ENCODE measurements at places on chromosomes 16 and 17. TPM values are rescaled to one million over a fixed set of nuclear protein-coding genes. Genes with fewer than 3 reads are reported as not detected.
A peak's percentile ranks its signal among the peaks of the same experiment; 100 is the strongest.

GRCh38 chr17:41539979-41540701, 12.0 kb upstream of the KRT19 start:
- no peak for DNase-seq

IRX5 gene
- 0.12 TPM for total RNA-seq

MYH3 gene
- total RNA-seq = 3.4 TPM

CRISPLD2 gene
- 117 TPM for total RNA-seq

- no peak for DNase-seq
These were observed 34.9 kb downstream of the WSCD1 start for GRCh38 chr17:6104956-6105648.

DNA sequence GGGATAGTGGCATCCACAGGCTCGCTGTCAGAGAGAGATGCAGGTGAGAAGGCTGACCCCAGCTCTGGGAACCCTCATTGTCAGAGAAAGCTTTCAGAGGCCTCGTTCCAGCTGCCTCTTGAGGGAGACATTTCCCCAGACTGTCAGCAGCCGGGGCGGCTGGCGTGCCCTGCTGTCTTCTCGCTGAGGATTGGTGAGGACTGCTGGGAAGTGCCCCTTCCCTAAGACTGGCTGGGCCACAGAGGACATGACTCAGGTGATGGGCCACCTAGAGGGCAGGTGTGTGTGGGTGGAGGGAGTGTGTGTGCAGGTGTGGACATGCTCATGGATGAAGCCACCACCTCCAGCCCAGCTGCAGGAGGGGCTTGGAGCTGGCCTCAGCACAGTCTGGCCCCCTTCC, 25.3 kb downstream of the SPACA3 start:
- DNase-seq = no peak

GRCh38 chr16:73060892-73061490, 13.1 kb upstream of the ZFHX3 start:
- DNase-seq = no peak

ABCA10 gene
- 8.7 TPM for total RNA-seq

DNA sequence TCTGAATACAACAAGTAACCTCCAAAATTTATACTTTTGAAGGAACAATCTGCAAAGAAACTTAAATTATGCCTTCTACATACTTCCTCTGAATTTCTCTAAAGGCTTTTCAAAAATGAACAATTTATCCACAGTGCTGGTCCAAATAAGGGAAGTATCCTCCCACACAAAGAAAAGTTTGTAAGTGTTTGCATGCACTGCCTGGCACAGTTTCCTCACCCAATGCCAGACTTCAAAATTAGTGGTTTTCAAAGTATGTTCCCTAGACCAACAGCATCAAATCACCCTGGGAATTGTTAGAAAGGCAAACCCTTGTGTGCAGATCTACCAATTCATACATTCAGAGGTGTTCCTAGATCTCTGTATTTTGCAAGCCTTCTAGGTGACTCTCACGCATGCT, 82.5 kb downstream of the PCTP start:
- DNase-seq = no peak

GRCh38 chr17:46942441-46943217, 19.7 kb downstream of the GOSR2 start:
- peak; percentile 58 for DNase-seq

KRT33B gene
- not detected for total RNA-seq

All from mucosa of gallbladder (tissue), 1 donor.